ENCODE measurements at places on chromosomes 6 and 20.

- no peak for DNase-seq
Measured at GRCh38 chr6:158372574-158372973, 60.3 kb downstream of the TULP4 start.

GRCh38 chr6:125994670-125995488 is 8.5 kb downstream of the TRMT11 start:
- DNase-seq: no peak

DNA sequence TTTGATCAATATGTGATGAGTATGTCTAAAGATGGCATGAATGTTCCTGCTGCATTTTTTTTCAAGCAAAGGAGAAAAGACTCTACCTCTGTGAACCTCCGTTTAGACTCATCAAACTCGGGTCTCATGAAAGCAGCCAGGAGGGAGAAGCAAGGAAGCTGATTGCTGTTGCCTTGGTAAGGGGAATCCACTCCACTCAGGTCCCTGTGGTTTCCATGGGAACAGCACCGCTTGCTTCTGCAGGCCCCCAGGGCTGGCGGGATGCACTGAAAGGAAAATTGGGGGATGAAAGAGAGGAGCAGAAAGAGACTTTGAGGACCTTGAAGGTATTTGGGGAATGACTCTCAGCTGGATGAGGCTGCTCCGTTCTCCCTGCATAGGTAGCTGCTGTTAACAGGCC is 249.6 kb upstream of the RIN2 start:
- DNase-seq: no peak

DNA sequence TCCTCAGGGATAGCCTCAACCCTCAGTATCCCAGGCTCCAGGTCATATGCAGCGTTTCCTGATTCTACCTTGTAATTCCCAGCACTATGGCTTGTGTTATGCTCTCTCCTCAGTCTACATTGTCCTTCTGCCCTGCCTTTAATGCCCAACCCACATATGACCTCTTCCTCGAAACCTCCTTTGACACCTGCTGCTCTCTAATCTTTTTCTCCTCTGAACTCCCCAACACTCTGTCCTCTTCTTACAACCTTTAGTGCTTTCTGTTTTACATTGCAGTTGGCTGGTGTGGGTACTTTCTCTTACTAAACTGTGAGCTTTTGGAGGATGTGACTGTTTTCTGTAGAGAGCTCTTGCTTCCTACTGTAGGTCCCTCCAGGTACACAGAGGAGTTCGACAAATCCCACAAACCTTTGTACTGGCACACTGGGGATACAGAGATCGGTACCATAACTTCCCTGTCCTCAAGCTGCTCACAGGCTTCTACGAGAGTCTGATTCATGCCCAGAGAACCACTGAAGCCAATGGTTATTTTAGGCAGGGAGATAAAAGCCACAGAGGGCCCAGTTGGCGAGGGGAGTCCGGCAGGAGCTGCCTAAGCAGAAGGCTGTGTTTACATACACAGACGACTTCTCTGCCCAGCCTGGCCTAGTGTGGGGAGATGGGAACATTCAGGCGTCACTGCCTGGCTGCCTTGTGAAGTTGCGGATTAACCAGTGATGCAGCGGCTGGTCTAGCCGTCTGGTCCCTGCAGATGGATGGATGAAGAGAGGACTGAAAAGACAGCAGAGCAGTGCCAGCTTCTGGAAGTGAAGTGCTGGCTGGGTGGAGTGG is 8.4 kb upstream of the EPB41L1 start:
- DNase-seq: no peak

DNA sequence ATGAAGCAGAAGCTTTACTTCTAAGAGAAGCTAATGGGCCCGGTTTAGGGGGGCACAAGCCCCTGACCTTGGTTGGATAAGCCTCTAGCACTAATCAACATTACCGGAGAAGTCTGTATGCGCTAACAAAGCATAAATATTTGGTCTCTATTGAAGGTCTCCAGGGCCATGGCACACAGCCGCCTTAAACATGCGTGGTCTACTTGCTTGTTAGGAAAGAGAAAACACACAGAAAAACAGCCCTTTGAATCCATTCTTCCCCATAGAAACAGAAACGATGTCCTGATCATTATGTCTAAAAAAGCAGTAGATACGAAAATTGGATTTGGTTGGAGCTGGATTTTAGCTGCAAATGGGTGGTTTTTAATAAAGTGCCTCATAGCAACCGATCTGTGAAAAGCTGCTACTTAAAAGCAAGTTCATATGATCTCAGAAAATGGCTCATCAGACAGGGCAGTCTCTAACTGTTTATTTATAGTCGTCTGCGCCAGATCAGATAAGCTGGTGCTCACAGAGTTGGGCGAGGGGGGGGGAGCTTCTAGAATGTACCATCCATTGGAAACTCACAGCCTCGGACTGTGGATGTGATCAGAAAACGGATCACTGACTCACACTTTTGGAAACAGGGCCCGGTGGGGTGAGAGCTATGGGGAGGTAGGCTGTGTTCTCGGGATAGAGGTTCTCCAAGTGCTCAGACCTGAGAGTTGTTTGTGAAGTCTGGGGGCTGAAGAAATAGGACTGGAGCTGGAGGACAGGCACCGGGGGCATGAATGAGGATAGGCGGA is 35.3 kb upstream of the APCDD1L start:
- DNase-seq: no peak
